ENCODE measurements at places on chromosomes 6 and 20.

GRCh38 chr20:46995561-46996142 is 101.0 kb downstream of the EYA2 start:
- DNase-seq = no peak

GRCh38 chr6:122799140-122799745 is 10.2 kb downstream of the SMPDL3A start:
- DNase-seq = no peak

DNA sequence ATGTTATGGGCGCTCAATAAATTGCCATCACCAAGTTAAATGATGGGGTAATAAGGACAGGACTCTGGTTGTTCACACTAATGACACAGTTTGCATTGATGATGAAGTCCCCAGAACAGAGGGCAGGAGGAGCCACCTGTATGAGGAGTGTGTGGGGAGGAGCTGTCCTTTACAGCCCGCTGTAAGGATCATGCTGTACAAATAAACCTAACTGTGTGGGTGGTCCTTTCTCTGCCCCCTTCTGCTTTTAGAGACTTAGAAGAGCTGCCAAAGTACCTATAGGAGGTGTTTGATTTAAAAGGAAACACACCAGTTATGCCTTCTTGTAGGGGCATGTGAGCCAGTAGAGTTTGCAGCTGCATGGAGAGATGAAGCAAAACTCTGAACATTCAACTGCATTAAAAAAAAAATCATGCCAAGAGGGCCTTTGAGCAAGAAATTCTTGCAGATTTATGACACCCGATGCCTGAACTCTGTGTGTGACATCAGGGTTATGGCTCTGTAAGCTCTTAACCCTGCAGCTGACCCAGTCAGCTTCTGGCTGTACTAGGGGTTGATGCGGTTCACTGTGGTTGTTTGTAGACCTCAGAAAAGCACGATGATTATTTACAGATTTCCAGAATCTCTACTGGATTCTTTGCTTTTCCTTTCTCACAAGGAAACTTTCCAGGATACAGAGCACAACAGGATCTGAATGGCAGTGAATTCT is 67.4 kb downstream of the UST start:
- no peak for DNase-seq

DNA sequence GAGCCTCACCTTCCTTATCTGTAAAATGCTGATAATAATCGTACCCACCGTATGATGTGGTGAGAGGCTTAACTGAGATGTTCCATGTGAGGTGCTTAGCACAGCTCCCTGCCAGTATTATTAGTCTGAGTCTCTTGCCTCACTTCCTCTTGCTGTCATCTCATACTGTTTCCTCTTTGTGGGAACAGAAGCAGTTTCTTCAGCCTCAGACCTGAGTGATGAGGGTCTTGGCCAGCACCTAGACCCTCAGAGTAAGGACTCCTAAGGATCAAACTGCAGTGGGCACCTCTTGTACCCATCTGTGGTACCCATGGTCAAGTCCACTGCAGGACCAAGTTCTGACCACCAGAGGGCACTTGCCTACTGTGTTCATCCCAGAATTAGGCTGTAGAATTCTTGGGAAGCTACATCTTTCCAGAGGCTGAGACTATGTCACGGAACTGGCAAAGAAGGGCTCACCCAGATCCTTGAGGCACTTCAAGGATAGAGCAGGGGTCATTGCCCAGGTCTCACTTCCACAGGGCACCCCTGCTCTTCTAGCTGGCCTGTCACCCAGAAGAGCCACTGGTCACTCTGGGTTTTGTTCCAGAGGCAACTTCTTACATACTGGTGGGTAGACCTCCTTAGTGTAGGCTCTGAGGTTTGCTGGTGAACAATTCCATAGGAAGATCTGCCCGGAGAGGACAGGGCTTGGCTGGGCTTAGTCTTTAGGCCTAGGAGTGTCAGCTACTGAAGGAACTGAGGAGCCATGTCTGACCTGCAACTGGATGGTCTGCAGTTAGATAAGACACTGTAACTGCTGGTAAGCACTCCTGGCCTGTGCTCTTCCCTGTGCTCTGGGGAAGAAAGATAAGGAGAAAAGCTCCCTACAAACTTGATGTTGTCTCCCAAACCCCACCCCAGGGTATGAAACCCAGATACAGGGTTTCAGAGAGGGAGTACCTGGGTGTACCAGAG is 20.6 kb upstream of the SGK2 start:
- DNase-seq = peak; percentile 52

- DNase-seq = no peak
Observed at GRCh38 chr6:154805288-154805911, 72.2 kb downstream of the SCAF8 start.

DNA sequence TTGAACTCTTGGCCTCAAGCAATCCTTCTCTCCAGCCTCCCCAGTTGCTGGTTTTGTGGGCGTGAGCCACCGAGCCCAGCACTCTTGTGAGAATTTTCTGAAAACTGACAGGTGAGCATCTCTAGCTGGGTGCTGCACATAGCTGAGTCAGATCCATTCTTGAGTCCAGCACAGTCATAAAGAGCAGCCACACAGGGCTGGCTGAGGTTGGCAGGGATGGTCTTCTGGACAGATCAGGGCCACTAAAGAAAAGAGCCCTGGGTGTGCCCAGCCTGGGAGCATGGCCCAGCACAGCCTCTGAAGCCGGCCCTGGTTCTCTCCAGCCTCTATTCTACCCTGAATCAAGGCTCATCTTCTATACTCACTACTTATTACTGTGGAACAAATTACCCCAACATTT is 11.5 kb downstream of the DLGAP4 start:
- DNase-seq = no peak

- no peak for DNase-seq
Observed at GRCh38 chr6:104423691-104424090, 436.0 kb downstream of the HACE1 start.

DNA sequence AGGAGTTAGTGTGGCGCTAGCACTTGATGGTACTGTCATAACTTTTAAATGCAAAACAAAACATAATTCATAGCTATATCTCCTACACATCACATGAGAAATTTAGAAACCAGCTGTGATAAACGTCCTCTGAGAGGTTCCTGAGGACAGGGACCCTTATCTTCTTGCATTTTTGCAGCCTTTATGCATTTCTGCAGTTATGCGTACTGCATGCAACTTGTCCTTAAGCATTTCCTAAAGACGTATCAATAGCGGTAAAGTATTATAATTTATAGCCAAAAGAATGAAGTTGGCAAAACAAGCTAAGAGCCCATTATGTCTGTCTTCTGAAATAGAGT is 1.7 kb downstream of the NAPB start:
- no peak for DNase-seq

GRCh38 chr20:52432740-52433139 is 241.2 kb upstream of the ZFP64 start:
- DNase-seq = no peak

- DNase-seq = no peak
Observed at GRCh38 chr6:372336-372911, 19.1 kb upstream of the IRF4 start.

GRCh38 chr6:104957301-104958177 is 632 bp downstream of the LIN28B start:
- no peak for DNase-seq

GRCh38 chr20:8129211-8129976 is 2.7 kb upstream of the PLCB1 start:
- DNase-seq = no peak

GRCh38 chr6:55617272-55617671 is 38.3 kb upstream of the HMGCLL1 start:
- DNase-seq = no peak

GRCh38 chr20:9130521-9130920 is 61.6 kb downstream of the PLCB4 start:
- DNase-seq = no peak

DNA sequence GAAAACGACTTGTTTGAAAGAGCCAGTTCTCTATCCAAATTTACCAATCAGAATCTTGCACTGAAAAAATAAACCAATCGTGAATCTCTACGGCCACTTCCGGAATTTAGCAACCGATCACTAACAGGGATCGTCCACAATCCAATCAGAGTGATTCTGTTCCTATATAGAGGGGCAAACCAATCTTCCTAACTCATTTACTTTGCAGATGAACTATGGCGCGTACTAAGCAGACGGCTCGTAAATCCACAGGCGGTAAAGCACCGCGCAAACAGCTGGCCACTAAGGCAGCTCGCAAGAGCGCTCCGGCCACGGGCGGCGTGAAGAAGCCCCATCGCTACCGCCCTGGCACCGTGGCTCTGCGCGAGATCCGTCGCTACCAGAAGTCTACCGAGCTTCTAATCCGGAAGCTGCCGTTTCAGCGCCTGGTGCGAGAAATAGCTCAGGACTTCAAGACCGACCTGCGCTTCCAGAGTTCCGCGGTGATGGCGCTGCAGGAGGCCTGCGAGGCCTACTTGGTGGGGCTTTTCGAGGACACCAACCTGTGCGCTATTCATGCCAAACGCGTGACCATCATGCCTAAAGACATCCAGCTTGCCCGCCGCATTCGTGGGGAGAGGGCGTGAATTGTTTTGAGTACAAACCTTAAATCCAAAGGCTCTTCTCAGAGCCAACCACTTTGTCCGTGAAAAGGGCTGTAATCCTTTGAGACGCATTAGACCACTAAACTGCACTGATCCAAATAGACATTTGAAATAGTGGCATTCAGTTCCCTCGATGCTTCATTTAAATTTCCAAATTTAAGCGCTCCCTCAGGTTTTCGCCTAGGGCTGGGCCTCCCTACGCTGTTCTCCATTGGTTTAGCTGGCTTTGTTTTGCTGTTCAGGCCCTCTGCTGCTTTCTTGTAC is 138.0 kb downstream of the HFE start:
- DNase-seq = no peak

DNA sequence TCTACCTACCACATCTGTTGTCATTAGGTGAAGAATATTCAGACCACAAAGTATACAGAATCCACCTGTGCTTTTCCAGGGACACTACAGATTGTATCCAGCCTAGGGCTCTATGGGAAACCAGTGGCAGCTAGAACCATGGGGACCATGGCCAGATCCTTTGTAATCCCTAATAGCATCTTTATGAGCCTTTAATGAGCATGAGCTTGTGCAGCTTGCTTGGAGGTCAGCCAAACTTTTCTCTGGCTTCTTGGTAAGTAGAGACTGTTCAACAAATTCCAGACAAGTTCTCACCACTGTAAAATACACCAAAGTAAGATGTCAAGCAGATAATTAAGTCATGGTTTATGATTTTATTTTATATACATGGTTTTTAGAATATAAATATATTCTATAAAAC is 301.6 kb upstream of the ADGRB3 start:
- no peak for DNase-seq

GRCh38 chr20:34954904-34955230 is 739 bp downstream of the GSS start:
- DNase-seq = no peak

DNA sequence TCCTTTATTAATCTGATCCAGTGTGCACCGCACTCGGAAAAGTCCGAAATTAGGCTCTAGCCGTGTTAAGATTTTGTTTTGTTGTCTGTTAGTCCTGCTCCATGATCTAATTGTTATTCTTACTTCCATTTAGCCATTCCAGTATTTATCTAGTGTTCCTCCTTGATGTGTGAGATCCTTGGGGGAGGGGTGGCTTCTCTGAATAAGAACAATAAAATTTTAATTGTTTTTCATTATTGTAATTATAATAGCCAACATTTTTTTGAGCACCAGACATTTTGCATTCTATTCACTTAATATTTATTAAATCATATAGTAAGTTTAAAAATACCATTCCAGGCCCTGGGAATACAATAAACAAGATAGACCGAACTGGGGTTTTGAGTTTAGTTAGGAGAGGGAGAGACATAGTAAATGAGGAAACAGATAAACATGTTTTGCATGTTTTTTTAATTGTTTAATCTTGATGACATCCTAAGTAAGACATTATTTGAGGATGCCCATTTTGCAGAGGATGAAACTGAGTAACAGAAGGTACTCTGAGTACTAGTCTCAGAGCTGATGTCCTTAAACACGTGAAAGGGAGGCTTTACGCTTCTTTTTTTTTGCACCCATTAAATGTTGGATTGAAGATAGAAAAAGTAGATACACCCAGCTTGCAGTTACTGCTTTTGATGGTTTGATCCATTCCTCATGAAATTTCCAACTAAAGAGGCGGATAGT is 1.2 kb downstream of the CBFA2T2 start:
- DNase-seq = no peak

GRCh38 chr6:38789256-38789655 is 74.1 kb downstream of the DNAH8 start:
- DNase-seq = no peak

- DNase-seq = no peak
Observed at GRCh38 chr6:144753023-144753705, 468.0 kb downstream of the UTRN start.

GRCh38 chr6:135852746-135853145 is 1.2 kb downstream of the PDE7B start:
- DNase-seq = no peak

DNA sequence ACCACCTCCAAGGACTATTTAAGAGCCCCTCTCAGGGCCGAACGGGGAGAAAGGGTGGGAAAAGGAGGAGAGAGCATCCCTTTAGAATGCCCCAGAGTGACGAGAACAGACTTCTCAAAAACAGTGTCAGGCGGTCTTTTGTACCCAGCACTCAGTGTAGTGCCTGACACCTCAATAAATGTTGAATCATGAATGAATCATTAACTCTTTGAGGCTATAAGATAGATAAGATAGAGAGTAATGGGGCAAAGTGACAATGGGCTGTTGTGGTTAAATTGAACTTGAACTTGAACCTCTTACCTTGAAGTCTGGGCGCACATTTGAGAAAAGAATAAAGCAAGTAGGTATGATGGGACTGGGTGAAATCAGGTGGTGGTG is 7.4 kb downstream of the TCF21 start:
- DNase-seq = no peak

DNA sequence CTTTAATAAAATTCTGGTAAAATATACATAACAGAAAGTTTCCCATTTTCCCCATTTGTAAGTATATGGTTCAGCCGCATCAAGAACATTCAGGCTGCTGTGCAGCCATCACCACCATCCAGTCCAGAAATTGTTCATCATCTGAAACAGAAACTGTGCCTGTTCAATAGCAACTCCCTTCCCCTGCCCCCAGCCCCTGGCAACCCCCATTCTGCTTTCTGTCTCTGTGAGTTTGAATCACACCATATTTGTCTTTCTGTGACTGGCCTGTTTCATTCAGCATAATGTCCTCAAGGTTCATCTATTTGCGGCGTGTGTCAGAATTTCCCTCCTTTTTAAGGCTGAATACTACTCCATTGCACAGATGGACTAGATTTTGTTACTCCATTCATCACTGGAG is 19.1 kb downstream of the VSTM2L start:
- DNase-seq = peak; percentile 18

- DNase-seq = no peak
Observed at GRCh38 chr6:14635934-14636591, 518.5 kb downstream of the CD83 start.

All from stimulated activated CD4-positive, alpha-beta T cell treated with anti-CD3 and anti-CD28 coated beads, Interleukin-2, amount 100 ng/mL, for 48 hours (primary cell).